ENCODE measurements at places on chromosomes 4 and X. TPM values are rescaled to one million over a fixed set of nuclear protein-coding genes. Genes with fewer than 3 reads are reported as not detected.

DNA sequence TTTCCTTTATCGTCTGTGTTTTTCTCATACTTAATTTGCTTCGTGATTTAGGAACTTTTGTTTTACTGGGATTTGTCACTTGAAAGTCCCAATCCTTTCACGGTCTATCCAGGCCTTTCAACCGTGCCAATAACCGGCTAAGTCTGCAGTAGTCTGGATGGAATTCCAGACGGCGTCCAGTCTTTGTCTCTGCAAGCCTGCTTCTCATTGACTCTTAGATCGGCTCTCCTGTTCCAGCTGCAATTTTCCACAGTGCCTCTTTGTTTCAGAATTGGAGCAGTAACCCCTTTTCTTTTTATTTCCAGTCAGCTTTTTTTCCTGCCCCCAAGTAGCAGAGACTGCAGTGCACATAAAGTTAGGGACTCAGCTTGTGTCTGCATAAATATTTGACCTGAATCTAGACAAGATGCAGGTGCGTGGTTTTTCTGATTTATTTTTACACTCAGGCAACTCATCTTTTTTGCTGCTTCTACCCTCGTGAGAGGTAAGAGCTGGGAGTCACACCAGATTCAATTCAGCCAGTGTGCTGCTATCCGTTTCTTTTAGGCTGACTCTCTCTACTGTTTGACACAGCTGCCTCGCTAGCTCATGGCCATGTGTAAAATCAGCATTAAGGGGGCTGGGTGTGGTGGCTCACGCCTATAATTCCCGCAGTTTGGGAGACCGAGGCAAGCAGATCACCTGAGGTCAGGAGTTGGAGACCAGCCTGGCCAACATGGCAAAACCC lies 37.4 kb upstream of the DHRSX start:
- DNase-seq: no peak
- no peak overlapping the region for H3K27ac ChIP-seq
- peaks cover 7% of the 10 kb centered on the region for H3K27me3 ChIP-seq
- no peaks in the 10 kb centered on the region for H3K4me1 ChIP-seq

DNA sequence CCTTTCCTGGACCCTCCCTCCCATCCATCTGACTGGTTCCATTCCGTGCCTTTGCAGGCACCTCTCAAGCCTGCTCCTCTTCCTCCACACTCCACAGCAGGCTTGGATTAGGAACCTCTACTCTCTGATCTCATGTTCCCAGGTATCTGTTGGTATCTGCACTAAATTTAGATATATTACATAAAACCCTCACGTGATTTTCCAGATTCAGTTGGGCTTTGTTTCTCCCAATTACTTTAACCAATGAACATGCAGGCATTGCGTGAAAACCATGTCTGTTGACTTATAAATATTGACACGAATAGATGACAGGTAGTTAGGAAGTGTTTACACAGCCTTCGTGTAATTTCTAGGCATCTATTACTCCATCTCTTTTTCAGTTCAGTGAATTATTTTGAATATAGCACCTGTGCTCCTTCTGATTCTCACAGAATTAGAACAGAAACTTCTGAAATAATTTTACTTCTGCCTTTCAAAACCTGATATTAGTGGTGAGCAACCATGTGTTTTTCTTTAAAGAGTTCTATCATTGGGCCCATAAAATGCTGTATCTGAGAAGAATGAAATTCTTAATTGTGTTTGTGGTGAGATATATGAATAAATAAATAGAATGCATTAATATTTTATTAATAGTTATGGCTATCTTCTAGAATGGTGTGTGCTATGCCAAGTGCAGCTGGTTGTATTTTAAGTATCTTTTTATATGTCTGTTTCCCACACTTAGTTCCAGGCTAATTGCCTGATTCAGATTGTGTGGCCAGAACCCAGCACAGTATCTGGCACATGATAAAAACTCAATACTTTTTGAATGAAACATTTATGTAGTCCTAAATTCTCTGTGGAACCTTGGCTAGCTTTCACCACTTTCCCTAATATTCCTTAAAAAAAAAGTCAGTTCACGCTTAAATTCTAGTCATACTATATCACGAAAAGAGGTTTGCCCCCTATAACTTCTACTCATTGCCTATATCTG lies 304.8 kb downstream of the QDPR start:
- H3K27ac ChIP-seq: no peak overlapping the region
- H3K4me3 ChIP-seq: no peak overlapping the region
- H3K27me3 ChIP-seq: no peaks in the 10 kb centered on the region

DNA sequence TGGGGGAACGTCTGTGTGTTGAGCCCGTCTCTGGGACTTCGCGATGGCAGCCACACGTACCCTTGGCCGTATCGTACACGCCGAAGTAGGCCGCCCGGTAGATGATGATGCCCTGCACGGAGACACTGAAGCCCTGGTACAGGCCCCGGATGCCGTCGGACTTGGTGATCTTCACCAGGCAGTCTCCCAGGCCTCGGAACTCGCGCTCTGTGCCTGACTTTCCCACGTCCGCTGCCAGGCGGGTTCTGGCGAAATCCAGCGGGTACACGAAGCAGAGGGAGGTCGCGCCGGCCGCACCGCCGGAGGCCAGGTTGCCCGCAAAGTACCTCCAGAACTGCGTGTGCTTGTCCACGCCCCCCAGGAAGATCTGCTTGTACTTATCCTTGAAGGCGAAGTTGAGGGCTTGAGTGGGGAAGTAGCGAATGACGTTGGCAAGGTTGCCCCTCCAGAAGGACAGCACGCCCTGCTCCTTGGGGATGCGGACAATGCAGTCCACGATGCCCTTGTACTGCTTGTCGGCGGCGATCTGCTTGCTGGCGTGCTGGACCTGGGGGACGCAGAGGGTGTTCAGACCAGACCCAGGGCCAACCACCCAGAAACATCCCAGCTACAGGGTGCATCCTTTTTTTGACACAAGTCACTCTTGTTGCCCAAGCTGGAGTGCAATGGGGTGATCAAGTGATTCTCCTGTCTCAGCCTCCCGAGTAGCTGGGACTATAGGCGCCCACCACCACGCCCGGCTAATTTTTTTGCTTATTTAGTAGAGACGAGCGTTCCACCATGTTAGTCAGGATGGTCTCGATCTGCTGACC lies 2.5 kb downstream of the SLC25A6 start:
- H3K27me3 ChIP-seq: no peaks in the 10 kb centered on the region
- H3K27ac ChIP-seq: no peak overlapping the region
- H3K4me1 ChIP-seq: peaks cover 46% of the 10 kb centered on the region
- DNase-seq: no peak
- H3K36me3 ChIP-seq: peaks cover 62% of the 10 kb centered on the region

DNA sequence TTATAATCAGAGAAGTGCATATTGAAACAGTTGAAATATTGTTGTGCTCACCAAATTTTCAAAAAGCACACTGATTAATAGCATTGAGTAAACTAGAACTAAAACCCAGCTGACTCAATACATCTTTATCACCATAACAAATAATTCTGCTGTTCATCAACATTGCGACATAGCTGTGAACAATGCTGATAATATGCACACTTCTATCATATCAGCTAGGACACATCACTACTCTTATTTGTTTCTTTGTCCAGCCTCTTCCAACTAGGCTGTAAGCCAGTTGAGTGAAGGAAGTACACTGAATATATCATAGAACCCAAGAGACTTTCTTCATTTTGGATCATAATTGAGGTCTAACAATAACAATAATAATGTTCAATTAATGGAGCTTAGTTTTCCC lies 349.7 kb downstream of the IQCM start:
- no peak overlapping the region for H3K27ac ChIP-seq
- H3K4me3 ChIP-seq: no peak overlapping the region
- no peak for DNase-seq
- H3K4me1 ChIP-seq: no peaks in the 10 kb centered on the region
- H3K27me3 ChIP-seq: no peaks in the 10 kb centered on the region
- H3K36me3 ChIP-seq: no peaks in the 10 kb centered on the region

DNA sequence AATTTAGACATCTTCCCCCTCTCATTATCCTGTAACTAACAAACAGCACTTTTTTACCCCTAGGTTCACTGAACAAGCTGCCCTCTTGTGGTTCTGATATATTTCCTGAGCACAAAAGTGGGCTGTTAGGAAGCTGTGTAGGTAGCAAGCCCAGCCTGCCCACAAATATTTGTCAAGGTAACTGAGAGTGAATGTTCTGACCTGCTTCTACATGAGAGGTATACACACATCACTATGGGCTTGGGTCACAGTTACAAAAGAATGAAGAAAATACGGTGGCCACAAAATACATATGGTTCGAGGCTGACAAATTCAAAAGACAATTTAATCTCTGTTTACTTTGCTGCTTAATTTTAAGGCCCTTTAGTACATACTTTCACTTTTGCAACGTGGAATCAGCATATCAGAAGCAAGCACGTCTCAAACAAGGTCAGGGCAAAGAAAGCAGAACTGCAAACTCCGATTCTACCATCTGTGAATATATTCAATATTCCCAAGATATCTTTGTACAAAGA lies 78.7 kb downstream of the RBM47 start:
- peak overlapping the region; percentile 33 for H3K27ac ChIP-seq
- no peaks in the 10 kb centered on the region for H3K36me3 ChIP-seq
- peak overlapping the region; percentile 23 for H3K4me3 ChIP-seq
- H3K27me3 ChIP-seq: no peaks in the 10 kb centered on the region
- peaks cover 7% of the 10 kb centered on the region for H3K4me1 ChIP-seq
- DNase-seq: peak; percentile 9

The SPARCL1 gene
- not detected for total RNA-seq

Data from T-cell (primary cell).